ENCODE measurements at places on chromosomes 7 and 10.

- DNase-seq, result no peak
Observed at GRCh38 chr10:110865186-110865808, 6.4 kb upstream of the PDCD4 start.

DNA sequence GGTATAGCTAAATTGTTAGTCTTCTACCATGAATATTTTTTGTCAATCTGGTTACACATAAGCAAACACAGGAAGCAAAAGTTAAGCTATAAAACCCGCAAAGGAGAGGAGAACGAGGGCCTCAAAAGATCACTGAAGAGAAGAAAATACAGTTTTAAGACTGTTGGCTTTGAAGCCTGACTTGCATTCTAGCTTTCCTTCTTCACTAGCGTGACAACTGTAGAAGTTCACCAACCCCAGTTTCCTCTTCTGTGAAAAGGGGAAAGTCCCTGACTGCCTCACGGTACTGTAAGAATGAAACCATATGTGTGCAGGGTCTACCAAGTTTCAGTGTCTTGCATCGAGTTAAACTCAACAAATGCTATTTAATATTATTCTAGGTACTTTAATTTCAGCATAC lies 7.5 kb upstream of the LRRN3 start:
- DNase-seq, result no peak

GRCh38 chr7:132998763-132999162 lies 83.1 kb downstream of the CHCHD3 start:
- DNase-seq, result no peak

- DNase-seq, result no peak
Observed at GRCh38 chr10:24790073-24790472, 66.4 kb upstream of the ARHGAP21 start.

GRCh38 chr7:42014625-42015618 lies 222.1 kb downstream of the GLI3 start:
- DNase-seq, result no peak

- no peak for DNase-seq
Observed at GRCh38 chr10:13270877-13271551, 28.9 kb downstream of the PHYH start.

- no peak for DNase-seq
Observed at GRCh38 chr7:131170440-131171271, 157.0 kb upstream of the MKLN1 start.

DNA sequence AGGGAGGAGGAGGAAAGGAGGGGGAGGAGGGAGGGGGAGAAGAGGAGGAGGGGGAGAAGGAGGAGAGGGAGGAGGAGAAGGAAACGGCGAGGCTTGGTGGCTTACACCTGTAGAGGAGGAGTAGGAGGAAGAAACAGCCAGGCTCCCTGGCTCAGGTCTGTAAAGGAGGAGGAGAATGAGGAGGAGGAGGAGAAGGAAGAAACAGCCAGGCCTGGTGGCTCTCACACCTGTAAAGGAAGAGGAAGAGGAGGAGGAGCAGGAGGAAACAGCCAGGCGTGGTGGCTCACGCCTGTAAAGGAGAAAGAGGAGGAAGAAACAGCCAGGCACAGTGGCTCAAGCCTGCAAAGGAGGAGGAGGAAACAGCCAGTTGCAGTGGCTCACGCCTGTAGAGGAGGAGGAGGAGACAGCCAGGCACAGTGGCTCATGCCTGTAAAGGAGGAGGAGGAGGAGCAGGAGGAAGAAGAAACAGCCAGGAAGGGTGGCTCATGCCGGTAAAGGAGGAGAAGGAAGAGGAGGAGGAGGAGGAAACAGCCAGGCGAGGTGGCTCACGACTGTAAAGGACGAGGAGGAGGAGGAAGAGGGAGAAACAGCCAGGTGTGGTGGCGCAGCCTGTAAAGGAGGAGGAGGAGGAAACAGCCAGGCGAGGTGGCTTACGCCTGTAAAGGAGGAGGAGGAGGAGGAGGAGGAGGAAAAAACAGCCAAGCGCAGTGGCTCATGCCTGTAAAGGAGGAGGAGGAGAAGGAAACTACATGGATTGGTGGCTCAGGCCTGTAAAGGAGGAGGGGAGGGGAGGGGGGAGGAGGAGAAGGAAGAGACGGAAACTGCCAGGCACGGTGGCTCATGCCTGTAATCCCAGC lies 14.9 kb upstream of the CRCP start:
- peak; percentile 92 for DNase-seq

DNA sequence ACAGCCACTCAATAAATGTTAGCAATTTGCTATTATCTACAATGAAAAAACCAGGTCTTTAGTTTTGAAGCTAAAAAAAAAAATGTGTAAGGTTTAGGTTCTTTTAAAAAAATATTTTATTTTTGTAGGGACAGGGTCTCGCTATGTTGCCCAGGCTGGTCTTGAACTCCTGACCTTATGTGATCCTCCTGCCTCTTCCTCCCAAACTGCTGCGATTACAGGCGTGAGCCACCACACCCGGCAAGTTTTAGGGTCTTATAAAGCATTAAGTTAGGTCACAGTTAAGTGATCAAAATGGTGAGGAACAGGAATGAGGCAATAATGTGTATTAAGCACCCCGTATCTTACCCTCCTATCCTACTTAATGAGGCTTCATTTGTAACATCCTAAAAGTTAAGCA lies 774 bp downstream of the SEM1 start:
- DNase-seq, result no peak

DNA sequence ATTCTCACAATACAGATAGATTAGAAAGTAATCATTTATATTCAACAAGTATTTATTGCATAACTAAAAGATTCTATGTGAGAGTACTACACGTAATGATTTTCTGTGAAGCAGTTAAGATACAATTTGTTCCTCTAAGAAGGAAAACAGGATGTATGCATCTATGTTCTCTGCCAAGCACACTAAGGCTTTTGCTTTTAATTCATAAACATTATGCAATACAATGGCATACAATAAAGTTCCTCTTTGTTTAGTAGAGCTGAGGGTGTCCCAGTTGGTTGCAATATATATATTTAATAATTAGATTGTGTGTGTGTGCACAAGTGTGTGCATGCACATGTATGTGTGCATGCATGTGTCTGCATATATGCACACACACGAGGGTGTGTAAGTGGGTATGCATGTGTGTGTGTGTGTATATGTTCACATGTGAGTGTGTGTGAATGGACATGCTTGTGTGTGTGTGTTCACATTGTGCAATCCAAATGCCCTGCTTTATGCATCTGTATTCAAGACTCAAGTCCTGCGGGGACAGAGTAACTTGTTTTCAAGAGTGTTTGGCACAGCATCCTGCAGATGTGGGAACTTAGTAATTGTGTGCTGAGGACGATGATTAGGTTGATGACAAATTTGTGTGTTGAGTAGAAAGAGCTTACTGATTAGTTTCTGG lies 481.5 kb upstream of the KLF6 start:
- DNase-seq, result peak; percentile 48

- DNase-seq, result no peak
Observed at GRCh38 chr7:144884896-144885295, 49.0 kb upstream of the TPK1 start.

- no peak for DNase-seq
Observed at GRCh38 chr10:103648251-103648635, 154.7 kb downstream of the NEURL1 start.

- no peak for DNase-seq
Observed at GRCh38 chr7:87144173-87144657, 8.0 kb upstream of the DMTF1 start.

GRCh38 chr7:72781631-72782030 lies 46.4 kb downstream of the TYW1B start:
- no peak for DNase-seq

DNA sequence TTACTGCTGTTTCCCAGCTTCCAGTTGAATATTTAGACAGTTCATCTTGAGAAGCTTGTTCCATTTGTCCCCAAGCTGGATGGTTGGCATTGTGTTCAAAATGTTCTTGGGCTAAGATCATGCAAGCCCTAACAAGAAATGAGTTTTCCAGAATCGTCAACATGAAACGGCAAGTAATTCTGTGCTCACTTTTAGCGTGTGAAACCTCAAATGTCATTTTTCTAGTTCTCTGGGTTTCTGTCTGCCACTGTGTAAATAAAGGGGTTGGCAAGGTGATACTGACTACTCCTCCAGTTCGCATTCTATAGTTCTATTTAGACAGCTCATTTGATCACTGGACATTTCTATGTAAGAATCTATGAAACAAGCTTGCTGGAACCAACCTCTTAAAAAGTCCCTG lies 194.0 kb downstream of the AHR start:
- no peak for DNase-seq

DNA sequence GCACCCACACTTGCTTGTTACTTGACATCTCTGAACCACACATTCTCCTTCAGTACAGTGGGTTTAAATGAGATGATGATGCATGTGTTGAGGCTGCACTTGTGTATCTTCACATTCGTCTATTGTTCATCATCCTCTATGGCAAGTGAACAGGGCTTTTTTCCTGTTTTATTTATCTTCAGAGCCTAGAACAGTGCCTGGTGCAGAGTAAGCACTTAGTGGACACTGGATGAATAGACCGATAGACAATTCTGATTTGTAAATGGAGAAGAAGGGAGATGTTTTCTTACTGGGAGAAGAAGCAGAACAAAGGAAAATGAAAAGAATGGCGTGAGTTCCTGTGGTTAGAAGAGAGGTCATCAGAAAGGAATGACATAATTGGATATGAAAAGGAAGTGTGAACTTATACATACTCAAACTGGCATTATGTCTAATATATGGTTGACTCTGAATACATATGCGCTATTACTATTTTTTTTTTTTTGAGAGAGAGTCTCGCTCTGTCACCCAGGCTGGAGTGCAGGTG lies 99.7 kb downstream of the AVL9 start:
- no peak for DNase-seq

DNA sequence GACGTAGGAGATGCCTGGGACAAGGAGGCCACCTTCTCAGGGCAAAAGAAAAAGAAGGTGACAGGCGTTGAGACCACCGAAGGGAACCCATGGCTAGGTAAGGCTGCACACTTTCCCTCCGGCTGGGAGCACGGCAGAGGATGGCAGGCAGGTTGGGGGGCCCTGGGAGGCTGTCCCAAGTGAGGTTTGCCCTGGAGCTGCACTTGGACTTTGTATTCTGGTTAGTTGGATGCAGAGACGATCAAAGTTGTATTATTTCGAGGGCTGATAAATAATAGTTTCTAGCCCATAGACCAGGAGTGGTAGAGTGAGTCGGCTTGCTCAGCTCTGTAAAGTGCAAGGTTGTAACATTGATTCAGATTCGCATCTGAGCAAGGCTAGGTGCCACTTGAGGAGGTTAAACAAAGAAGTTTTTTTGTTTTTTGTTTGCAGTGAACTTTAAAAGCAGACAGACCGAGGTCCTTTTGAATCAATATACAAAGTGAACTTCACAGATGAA lies 608 bp downstream of the ENTPD7 start:
- no peak for DNase-seq

GRCh38 chr10:75744261-75744660 lies 312.8 kb downstream of the LRMDA start:
- DNase-seq, result no peak

DNA sequence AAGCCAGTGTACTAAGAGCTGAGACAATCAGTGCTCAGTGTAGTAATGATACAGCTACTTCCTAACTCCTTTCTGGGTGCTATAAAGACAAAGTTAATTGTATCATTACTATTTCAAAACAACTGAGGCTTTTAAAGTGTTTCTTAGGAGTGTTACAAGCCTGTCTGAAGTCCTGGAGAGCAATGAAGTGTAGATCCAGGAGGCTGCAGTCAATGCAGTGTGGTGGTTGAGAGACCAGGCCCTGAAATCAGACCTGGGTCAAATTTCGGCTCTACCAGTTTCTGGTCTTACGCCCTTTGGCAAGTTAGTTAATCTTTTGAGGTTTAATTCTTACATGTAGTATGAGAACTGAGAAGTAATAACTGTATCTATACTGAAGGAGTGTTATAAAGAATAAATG lies 387.0 kb downstream of the SDK1 start:
- DNase-seq, result no peak

DNA sequence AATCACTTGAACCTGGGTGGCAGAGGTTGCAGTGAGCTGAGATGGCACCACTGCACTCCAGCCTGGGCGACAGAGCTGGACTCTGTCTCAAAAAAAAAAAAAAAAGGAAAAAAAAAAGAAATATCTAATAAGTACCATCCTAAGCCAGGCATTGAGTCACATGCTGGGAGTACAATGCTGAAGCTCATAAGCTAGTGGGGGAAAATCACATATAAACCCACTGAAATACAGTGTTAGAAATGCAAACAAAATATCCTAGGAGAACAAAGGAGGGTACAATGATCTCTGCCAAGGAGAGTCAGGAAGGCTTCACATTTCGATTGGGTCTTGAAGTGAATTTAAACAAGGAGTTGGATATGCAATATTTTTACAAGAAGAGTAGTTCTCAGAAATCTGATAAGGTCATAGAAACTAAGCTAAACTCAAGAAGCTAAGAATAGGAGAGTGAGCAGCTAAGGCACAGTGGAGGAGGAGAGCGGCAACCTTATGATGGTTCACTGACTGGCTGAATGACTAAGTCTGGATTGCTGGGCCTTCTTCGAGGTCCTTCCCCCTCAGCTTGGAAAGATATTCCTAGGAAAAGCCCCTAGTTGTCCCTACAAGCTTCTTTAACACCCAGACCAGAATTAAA lies 115.5 kb downstream of the PHTF2 start:
- no peak for DNase-seq

DNA sequence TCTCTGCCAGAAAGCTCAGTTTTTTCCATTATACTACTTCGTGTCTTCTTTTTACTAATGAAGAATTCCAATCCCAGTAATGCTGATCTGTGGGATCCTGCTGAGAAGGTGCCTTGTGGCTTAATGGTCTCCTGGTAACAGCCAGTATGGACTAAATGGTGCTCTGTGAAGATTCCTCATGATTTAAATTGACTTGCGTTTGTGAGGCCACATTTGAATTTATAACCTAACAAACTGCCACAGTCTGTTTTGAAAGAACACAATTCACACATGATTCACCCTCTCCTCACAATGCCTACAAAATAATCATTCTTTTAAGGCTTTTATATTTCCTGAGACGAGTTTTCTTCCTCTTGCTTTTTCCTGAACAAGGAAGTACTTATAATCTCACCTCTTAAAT lies 140.0 kb downstream of the MBL2 start:
- DNase-seq, result no peak

- DNase-seq, result no peak
Observed at GRCh38 chr10:112215342-112215774, 31.8 kb upstream of the GPAM start.

DNA sequence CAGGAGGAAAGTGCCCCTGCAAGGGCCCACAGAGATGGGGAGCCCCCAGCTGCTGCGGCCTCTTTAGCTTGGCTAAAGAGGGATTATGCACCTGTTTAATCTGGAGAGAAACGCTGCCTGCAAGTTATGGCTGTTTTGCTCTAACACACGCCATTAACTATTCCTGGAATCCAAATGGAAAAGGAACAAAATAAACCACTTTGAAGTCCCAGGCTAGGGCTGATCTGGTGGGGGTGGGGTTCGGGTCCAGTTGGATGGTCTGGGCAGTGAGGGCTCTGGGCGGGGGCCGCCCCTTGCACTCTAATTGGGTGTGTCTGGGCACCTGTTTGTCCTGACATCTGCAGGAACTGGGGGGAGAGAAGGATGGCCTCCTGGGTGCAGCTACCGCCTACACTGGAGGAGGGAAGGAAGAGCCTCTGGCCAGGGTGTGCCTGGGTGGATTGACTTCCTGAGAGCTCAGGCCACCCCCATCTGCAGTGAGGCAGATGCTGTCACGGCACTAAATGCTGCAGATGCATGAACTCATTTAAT lies 300.6 kb downstream of the ZEB1 start:
- no peak for DNase-seq
